ENCODE measurements at places on chromosomes 2 and 18.
A peak's percentile ranks its signal among the peaks of the same experiment; 100 is the strongest.

DNA sequence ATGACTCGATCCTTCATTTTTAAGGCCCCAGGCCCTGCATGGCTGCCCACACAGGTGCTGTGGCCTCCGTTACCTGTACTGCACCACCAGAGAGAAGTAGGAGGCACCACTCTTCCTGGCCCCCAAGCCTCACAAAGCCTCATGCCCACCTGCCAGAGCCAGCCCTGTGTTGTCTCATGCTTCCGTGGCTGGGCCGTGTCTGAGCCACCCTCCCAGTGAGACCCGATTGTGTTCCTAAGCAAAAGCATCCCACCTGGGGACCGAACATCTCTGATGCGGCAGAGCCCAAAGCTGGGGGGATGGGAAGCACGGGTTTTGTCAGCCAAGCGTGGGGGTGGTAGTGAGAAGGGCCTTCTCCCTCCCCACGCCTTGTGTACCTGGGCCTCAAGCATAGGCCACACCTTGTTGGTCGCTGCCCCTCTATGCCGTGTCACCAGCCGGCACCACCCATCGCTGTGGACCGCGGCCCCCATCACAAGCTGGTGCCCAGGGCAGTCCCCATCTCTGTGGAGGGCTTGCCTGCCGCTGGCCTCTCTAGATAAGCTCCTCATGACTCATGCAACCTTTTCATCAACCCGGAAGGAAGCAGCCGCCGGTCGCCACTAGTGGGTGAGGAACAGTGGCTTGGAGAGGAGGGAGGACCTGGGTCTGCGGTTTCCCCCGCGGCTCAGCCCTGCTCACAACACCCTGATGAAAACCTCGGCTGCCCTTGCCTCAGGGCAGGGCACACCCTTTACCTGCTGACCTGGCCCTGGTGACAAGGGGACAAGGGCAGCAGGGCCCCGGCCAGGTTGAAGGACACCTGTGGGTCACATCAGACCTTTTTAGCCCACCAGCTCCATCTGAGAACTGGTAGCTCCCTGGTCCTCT lies 2.7 kb upstream of the RNPEPL1 start:
- peak; percentile 77 for DNase-seq

DNA sequence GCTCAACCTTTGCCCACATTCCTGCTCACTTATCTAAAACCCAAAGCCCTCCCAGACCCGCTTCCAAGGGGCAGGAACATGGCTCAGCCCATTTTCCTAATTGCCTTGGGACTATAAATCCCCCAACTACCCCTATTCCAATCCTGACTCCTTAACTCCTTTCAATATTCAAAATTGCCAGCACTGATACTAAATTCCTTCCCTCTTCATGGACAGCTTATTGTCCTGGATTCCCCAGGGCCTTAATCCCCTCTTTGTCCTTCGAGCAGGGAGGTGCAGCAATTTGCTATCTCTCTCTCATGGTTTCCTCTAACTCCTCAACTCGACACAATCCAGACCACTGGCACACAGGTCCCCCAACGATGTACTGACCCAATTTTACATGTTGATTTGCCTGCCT lies 99.1 kb downstream of the SLC25A12 start:
- no peak for DNase-seq

- DNase-seq = no peak
Observed at GRCh38 chr2:238440331-238440730, 13.6 kb downstream of the ASB1 start.

GRCh38 chr18:75162467-75162866 lies 46.5 kb downstream of the PTGR3 start:
- DNase-seq = no peak

GRCh38 chr2:36594849-36595248 lies 3.1 kb downstream of the FEZ2 start:
- no peak for DNase-seq

- no peak for DNase-seq
Observed at GRCh38 chr2:144270951-144271350, 249.0 kb downstream of the ZEB2 start.

- DNase-seq = no peak
Observed at GRCh38 chr18:3466872-3467271, 16.9 kb downstream of the TGIF1 start.

DNA sequence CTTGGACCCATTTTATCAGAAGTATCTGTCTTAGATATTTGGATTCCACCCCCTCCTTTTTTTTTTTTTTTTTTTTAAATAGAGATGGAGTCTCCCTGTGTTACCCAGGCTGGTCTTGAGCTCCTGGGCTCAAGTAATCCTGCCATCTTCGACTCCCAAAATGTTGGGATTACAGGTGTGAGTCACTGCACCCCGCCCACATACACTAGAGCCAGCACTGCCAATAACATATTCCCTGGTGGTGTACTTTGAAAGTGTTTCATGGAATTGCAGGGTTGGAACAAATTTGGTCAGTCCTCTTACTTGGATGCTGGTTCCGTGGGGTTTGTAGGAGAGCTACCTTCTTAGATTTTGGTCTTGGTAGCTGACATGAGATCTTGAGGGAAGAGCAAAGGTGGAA lies 15.0 kb downstream of the PDCL3 start:
- DNase-seq = no peak

DNA sequence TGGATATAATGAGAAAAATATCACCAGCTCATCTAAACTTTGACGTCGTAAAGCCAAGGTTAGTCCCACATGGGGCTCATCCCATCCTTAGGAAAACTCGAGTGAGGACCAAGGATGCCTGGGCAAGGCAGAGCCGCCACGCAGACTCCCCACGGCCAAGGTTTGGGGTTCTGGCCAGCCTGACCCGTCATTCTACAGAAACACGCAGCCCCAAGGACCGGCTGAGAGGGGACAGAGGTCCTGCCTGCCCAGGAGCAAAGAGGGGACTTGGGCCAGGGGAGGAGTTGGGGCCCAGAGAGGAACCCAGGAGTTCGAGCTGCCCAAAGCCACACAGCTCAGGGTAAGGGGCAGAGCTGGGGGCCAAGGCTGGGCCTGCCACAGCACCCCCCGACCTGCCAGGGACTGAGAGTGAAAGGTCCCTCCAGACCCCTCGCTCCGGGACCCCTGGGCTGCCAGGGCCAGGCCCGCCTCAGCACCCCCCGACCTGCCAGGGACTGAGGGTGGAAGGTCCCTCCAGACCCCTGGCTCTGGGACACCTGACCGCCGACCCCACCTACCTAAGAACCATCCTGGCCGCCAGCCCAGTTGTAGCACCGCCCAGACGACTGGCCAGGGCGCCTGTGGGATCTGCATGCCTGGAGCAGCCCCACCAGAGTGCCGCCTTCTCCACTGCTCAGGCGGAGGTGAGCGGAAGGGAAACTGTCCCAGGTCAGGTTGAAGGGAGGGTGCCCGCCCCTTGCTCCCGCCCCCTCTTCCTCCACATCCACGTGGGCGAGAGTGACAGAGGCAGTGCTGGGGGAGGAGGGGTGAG lies at the start of gene PDCD1:
Gene PDCD1, minus strand, starts transcription at position 689 of the 811 bp plus-strand sequence. Its CDS starts 56 bp downstream, at position 633.
- peak; percentile 54 for DNase-seq
